ENCODE measurements at places on chromosomes 11 and 22.

- peak; percentile 88 for DNase-seq
- no peaks in the 10 kb centered on the region for H3K36me3 ChIP-seq
- peak overlapping the region; percentile 27 for H3K4me3 ChIP-seq
- H3K27me3 ChIP-seq = no peaks in the 10 kb centered on the region
- peak overlapping the region; percentile 79 for H3K27ac ChIP-seq
These were observed 57.9 kb downstream of the SYTL2 start for GRCh38 chr11:85752890-85753581.

DNA sequence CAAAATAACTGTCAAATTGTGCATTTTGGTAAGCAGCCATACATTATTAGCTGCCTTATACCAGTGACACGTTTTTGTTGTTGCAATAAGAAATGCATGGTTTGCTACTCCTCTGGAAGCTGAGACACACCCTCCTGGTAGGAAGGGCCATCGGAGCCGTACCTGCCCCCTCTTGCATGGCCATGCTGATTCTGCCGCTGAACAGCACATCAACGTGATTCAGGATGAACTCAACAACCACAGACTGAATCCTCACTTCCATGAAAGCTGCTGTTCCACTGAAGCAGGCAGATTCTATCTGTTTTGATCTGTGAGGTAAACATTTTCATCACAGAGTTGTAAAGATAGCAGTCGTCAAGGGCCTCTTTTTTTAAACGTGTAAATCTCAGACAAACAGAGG, 38.6 kb upstream of the TP53AIP1 start:
- no peak overlapping the region for H3K4me3 ChIP-seq
- no peaks in the 10 kb centered on the region for H3K4me1 ChIP-seq
- DNase-seq = no peak
- H3K36me3 ChIP-seq = no peaks in the 10 kb centered on the region

DNA sequence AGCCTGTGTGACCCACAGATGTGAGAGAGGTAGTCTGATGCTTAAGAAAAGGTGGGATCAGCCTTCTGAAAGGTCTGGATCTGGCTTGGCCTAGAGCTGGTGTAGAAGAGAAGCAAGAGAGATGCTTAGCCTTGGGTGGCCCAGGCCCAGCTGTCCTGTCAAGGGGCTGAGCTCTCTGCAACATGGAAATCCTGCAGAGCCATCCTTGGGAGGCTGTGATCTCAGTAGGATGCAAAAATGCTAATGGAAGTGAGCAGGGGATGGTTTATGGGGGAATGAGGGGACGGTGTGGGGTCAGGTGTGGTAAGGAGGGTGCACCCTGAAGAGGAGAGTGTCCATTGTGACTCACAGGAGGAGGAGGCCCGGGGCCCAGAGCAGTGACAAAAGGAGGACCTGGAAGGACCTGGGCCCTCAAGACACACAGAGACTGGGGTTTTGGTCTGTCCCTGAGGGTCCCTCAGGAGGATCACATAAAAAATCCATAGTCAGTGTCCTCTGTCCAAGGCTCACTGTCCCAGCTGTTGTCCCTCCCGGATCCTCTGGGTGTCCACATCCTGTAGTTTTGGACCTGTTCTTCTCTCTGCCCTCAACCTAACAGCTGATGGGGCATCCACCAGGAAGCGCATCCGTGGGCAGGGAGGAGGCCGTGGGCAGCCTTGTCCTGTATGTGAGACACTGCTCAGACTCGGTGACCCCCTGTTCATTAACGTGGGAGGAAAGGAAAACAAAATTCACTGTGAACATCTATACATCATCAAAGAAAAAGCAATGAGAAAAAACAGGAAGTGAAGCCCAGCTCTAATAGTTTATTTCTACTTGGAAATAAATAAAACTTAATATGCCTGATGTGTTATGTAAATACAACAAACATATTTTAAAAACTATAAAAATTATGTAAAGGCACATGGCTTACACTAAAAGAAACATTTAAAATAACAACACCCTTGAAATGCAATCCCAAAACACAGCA, 129.8 kb downstream of the ZNF280B start:
- no peak overlapping the region for H3K27ac ChIP-seq
- H3K4me1 ChIP-seq = no peaks in the 10 kb centered on the region
- H3K27me3 ChIP-seq = no peaks in the 10 kb centered on the region
- DNase-seq = no peak

GRCh38 chr22:30187094-30187493, 59.5 kb downstream of the LIF start:
- no peak overlapping the region for H3K4me3 ChIP-seq
- H3K27me3 ChIP-seq = no peaks in the 10 kb centered on the region
- H3K4me1 ChIP-seq = peaks cover 27% of the 10 kb centered on the region
- H3K27ac ChIP-seq = no peak overlapping the region

- no peak for DNase-seq
- H3K27ac ChIP-seq = no peak overlapping the region
- H3K4me1 ChIP-seq = no peaks in the 10 kb centered on the region
These were observed 13.7 kb downstream of the MS4A13 start for GRCh38 chr11:60528934-60529333.

DNA sequence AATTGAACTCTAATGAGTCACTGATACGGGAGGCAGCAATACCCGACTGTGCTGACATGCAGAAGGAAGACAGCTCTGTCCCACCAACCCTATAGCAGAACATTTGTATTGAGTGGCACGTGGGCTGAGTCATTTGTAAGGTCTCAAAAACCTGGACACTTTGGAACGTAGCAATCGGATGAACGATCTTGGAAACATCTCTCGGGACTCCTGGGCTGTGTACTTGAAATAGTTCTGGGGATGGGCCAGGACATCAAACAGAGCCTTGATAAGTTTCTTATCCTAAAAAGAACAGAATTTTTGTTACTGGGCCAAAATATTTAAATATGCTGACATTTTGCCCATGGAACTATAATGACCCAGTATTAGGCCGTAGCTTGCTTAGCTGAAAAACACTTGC, 17.1 kb upstream of the NRIP3 start:
- H3K27ac ChIP-seq = no peak overlapping the region
- no peaks in the 10 kb centered on the region for H3K36me3 ChIP-seq
- H3K4me1 ChIP-seq = peaks cover 9% of the 10 kb centered on the region
- DNase-seq = no peak
- no peaks in the 10 kb centered on the region for H3K27me3 ChIP-seq
- H3K4me3 ChIP-seq = no peak overlapping the region

GRCh38 chr11:9313648-9314290, 624 bp downstream of the TMEM41B start:
- peak overlapping the region; percentile 74 for H3K27ac ChIP-seq
- no peaks in the 10 kb centered on the region for H3K36me3 ChIP-seq
- no peaks in the 10 kb centered on the region for H3K27me3 ChIP-seq
- H3K4me1 ChIP-seq = peaks cover 8% of the 10 kb centered on the region

- no peak for DNase-seq
- H3K4me3 ChIP-seq = no peak overlapping the region
- no peaks in the 10 kb centered on the region for H3K36me3 ChIP-seq
- H3K4me1 ChIP-seq = no peaks in the 10 kb centered on the region
- no peak overlapping the region for H3K27ac ChIP-seq
These were observed 7.6 kb downstream of the OR9G1 start for GRCh38 chr11:56706486-56706885.

- peak overlapping the region; percentile 29 for H3K27ac ChIP-seq
- peak overlapping the region; percentile 35 for H3K4me3 ChIP-seq
- DNase-seq = no peak
- no peaks in the 10 kb centered on the region for H3K27me3 ChIP-seq
- H3K4me1 ChIP-seq = peaks cover 20% of the 10 kb centered on the region
These were observed 30.0 kb upstream of the MMP7 start for GRCh38 chr11:102560555-102561011.

DNA sequence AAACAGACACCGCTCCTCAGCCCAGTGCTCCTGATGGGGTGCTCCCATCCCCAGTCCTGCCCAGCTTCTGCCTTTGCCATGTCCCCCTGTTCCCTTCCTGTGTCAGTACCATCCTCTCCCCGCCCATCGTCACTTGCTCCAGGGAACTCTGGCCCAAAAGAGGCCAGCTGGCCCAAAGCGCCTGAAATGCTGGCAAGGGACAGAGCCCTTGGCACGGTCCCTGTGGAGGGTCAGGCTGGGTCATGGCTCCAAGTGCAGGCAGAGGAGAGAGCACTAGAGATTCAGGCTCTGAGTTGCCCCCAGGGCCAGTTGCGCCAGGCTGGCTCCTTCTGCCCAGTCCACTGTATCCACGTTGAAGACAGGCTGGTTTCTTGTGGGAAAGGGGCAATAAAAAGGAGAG, 8.4 kb upstream of the HDHD5 start:
- no peak overlapping the region for H3K27ac ChIP-seq
- no peaks in the 10 kb centered on the region for H3K36me3 ChIP-seq
- no peaks in the 10 kb centered on the region for H3K4me1 ChIP-seq
- peaks cover 4% of the 10 kb centered on the region for H3K27me3 ChIP-seq

DNA sequence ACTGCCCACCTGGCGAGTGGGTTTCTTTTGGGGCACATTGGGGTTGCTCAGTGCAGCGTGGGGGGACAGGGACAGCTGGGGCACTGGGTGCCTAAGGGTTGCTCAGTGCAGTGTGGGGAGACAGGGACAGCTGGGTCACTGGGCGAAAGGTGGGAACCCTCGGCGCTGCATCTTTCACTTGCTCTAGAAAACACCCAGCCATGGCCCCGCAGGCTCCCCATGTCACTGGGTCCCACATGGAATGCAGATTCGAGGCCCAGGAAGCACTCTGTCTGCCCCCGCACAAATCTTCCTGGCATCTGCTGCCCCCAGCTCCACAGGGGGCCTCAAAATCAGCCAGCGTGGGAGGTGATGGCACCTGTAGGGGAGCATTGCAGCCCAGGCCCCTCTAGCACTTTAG, 229.3 kb downstream of the BRD1 start:
- no peak for DNase-seq
- H3K4me3 ChIP-seq = no peak overlapping the region
- H3K27me3 ChIP-seq = no peaks in the 10 kb centered on the region
- H3K36me3 ChIP-seq = no peaks in the 10 kb centered on the region

DNA sequence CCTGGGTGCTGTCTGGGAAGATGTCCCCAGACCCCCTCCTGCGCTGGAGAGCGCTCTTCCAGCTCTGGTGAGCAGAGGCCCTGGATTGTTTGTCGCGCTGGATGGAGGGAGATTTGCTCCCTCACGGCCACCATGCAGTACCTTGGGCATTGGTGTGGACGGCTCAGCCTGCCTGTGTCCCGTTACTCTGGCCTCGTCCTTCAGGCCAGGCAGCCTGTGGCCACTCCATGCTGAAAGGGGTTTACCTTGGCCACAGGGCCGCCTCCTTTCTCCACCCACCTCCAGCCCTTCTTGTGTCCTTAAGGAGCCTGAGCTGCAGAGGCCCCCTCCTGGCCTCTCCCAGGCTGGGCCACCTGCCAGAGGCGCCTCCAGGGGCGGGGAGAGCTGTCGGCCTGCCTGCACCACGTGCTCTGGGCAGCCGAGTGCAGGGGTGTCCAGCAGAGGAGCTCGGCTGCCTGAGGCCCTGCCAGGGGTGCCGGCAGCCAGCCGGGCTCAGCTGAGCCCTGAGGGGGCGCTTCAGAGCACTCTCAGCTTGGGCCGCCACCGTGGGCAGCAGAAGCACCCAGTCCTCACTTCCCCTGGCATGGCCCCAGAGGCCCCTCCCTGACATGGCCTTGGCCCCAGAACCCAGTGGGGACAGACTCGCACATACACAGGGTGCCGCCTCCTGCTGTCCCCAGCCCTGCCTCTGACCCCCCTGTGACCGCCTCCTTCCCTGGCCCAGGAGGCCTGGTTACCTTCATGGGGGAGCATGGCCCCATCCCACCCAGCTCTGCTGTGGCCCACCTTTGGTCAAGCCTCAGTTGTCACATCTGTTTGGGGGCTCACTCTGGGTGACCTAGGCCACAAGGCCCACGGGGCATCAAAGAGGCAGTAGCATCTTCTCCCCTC, 3.4 kb downstream of the CCND1 start:
- no peak for DNase-seq
- H3K27ac ChIP-seq = no peak overlapping the region
- H3K4me3 ChIP-seq = no peak overlapping the region
- no peaks in the 10 kb centered on the region for H3K36me3 ChIP-seq
- H3K27me3 ChIP-seq = peaks cover 25% of the 10 kb centered on the region

GRCh38 chr11:13276454-13276831, 1.1 kb upstream of the BMAL1 start:
- peaks cover 21% of the 10 kb centered on the region for H3K4me1 ChIP-seq
- peak overlapping the region; percentile 89 for H3K27ac ChIP-seq
- H3K36me3 ChIP-seq = no peaks in the 10 kb centered on the region
- H3K27me3 ChIP-seq = no peaks in the 10 kb centered on the region
- H3K4me3 ChIP-seq = peak overlapping the region; percentile 95

DNA sequence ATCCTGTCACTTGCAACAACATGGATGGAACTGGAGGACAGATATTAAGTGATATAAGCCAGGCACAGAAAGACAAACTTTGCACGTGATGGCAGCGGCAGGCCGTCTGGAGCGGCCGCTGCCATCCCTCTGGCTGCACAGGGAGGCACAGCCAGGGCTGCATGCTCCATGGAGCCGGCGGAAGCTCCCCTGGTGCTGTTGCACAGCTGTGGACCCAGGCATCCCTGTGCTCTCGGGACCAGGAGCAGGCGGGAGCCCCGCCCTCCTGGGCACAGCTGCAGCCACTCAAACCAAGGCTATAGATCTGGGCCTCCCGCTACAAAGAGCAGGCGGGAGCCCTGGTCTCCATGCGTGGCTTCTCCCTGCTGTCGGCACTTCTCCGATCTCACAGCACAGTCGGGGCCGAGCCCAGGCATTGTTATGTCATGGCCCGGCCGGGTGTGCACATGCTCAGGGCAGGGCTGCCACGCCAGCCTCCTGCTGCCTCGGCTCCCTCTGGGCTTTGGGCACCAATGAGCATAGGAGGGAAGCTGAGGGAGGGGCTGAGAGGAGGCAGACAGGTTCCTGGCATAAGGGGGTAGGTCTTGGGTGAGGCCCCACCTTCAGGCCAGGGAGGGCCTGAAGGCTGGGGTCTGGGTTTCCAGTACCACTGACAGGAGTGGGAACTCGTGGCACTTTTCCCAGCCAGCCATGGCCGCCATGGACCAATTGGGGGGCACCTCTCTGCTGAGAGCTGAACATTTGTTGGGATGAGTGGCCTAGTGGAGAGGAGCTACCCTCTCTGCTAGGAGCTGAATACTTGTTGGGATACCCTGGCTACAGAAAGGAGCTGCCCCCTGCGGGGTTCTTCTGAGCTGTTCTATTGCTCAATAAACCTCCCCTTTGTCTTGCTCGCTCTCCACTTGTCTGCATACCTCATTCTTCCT, 16.7 kb downstream of the RRP8 start:
- peaks cover 10% of the 10 kb centered on the region for H3K36me3 ChIP-seq
- H3K27ac ChIP-seq = no peak overlapping the region
- no peaks in the 10 kb centered on the region for H3K4me1 ChIP-seq
- H3K4me3 ChIP-seq = no peak overlapping the region
- no peaks in the 10 kb centered on the region for H3K27me3 ChIP-seq
- no peak for DNase-seq

DNA sequence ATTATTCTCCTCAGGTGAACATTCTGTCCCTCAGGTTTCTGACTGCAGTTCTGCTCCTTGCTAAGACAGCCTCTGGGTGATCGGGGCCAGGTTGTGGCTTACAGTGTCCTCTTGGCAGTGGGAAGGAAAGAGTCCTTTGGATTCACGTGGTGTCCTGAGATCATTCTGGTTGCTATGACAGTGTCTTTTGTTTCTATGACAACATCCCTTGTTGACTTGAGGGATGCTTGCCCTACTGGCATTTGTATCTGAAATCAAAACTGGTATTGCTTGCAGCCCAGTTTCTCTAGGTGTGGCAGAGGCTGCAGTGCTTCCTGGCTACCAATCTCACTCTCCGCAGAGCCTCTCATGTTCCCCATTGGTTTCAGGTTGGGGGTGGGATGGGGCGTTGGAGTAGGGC, 151.8 kb upstream of the CCDC90B start:
- no peaks in the 10 kb centered on the region for H3K4me1 ChIP-seq
- H3K36me3 ChIP-seq = no peaks in the 10 kb centered on the region
- DNase-seq = no peak
- no peak overlapping the region for H3K27ac ChIP-seq
- H3K4me3 ChIP-seq = no peak overlapping the region
